ENCODE measurements at places on chromosomes 2 and 18.

DNA sequence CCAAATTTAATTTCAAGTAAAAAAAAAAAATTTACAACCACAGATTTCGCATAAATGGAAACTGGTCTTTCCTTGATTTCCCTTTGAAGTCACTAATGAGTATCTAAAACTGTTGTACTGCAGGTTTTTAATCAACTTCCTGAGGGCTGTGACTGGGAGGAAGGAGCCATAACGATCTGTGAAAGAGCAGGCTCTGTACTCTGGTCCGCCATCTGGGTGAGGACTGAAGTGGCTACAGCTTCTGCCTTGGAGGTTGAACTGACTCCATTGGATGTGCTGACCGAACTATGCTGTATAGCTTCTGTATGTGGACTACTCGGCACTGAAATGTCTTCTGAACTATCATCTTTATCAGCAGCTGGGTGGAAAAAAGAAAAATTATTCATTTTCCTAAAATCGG is 69.3 kb upstream of the CHN1 start:
- no peak for DNase-seq

DNA sequence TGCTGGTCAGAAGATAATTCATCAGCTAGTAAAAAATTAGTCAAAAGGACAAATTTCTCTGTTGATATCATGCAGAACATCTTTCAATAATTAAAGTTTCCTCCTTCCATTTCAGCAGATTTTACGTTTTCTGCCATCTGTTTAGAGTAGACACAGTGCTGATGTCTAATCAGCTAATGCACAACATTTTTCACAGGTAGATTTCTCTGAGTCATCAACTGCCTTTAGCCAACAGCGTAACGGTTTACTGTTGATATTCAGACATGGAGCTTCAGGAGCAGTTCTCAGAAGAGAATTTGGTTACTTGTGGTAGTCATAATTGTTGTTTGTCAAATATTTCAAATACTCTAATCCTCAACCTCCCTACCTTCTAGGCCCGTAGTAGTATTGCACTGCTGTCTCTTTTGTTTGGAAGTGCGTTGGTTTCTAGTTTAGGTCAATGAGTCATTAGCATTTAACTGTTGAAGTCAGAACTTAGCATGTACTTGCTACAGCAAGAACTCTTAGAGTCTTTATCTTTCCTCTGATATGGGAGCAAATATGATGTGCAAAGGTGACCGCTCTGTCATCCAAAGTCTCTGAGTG is 86.8 kb upstream of the TFPI start:
- DNase-seq = peak; percentile 5

- no peak for DNase-seq
Measured at GRCh38 chr18:57446322-57446721, 11.1 kb downstream of the ONECUT2 start.

DNA sequence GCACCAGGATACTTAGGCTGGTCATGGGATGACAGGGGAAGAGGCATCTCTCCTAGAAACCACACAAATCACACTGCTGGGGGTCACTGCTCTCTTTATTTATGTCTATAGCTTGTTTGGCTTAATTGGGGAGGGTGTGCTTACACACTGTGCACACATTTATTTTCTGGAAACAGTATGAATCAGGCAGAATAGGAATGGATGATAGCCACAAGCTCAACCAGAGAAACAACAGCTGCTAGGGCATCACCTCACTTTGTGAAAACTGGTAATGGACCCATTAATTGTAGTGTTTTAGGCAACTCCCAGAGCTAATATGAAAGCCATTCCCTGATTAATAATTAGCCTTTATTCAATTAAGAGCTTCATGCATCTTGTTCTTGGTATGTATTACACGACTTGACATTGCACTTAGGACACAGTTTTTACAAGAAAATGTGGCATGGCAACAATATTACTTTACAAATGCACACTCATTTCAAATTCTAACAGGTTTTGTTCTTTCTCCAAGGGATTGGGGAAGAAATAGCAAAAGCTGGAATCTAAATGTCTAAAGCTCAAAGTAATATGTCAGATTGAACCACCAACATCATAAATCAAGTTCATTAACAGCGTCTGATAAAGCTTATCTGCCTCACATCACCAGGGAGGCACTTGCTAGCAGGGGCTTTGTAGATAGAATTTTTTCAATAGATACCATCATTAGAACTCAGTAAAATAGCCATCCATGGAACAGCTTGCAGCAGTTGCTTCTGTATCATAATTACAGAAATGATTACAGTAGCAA is 361.9 kb upstream of the FSHR start:
- no peak for DNase-seq

All from mesenchymal stem cell (in vitro differentiated cells and primary cell).